ENCODE measurements at places on chromosomes 4 and X.

DNA sequence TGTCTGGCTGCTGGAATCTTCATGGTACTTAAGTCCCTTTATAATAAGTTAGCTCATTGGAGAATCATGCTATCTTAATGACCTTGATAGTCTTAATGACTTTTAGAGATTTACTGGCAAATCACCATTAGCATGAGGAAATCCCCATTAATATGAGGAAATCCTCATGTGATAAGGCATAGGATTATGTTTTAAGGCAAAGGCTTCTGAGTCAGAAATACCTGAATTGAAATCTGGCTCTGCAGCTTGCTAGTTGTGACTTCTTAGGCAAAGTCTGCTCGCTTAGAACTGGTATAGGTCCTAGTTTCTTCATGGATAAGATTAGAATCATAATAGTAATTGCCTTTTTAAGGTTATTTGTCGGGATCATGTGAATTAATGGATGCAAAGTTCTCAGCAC lies 190.2 kb upstream of the BANK1 start:
- DNase-seq: no peak

- no peak for DNase-seq
Observed at GRCh38 chr4:3348621-3349020, 55.8 kb downstream of the RGS12 start.

DNA sequence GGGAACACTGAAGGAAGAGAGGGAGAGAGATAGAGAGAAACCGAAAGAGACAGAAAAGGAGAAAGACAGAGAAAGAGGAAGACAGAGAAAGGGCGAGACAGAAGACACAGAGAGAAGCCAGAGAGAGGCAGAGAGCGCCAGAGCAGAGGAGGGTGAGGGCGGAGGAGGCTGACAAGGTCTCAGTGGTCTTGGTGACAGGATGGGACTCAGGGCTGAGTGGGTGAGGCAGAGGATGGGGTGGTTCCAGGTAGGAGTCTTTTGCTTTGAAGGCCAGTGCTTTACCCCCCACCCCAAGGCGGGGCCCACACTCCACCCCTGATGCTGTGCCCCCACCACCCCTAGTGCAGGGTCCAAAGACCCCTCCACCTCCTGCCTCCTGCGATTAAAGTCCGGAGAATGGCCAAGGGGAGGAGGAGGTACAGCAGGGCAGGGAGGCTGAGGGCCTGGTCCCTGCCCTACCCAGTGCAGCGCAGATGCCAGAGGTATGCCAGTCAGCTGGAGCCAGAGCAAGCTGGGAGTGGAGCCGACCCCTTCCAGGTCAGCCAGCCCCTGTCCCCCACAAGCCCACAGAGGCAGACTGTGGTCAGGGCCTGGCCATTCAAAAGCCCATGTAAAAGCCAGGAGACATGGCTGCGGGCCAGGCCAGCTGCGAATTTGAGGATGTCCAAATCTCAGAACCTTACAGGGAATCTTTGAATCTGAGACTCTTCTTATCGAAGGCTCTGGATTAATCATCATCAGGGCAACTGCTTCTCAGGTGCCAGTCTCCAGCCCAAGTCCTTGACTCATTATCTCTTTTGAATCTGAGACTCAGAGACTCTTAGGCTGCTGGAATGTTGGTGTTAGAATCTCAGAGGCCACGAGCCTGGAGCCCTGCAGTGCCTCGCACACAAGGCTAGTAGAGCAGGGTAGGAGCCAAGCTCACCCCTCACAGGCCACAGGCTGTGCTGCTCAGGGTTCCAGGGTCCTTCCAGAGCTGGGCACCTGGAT lies 758 bp downstream of the IQSEC2 start:
- DNase-seq: no peak

DNA sequence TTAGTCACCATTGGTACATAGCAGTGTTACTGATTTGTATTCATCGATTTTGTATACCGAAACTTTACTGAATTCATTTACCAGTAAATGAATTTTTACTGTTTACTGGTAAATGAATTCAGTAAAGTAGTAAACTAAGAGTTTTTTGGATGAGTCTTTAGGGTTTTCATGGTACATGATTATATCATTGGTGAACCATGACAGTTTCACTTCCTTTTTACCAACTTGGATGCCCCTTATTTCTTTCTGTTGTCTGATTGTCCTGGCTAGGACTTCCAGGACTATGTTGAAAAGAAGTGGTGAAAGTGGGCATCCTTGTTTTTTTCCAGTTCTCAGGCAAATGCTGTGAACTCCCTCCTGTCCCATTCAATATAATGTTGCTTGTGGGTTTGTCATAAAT lies 494.9 kb downstream of the GALNTL6 start:
- no peak for DNase-seq

DNA sequence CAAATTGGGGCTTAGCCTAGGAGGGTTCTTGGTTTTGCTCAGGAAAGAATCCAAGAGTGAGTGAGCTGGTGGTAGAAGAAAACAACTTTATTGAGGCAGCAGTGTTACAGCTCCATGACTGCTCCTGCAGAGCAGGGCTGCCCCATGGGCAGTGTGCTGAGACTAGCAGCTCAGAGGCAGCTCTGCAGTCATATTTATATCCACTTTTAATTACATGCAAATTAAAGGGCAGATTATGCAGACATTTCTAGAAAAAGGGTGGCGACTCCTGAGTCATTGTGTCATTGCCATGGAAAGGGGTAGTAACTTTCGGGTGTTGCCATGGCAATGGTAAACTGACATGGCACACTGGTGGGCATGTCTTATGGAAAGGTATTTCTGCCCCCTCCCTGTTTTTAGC lies 202.2 kb downstream of the CLCN4 start:
- no peak for DNase-seq

DNA sequence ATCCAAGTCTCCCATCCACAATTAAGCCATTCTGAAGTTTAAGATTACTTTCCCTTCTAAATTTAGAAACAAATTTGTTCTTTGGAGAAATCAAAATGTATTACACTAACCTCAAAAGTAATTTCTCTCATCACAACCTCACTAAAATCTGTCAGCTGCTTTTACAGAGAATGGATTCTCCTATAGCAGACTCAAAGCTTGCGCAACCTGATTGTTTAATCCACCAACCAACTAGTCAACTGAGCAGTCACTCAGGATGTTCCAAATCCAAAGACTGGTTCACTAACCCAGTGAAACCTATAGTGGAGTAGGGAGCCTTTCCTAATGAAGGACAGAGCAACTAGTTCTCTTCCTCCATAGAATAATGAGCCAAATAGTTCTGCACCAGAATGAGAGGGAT lies 44.3 kb downstream of the RCHY1 start:
- no peak for DNase-seq

DNA sequence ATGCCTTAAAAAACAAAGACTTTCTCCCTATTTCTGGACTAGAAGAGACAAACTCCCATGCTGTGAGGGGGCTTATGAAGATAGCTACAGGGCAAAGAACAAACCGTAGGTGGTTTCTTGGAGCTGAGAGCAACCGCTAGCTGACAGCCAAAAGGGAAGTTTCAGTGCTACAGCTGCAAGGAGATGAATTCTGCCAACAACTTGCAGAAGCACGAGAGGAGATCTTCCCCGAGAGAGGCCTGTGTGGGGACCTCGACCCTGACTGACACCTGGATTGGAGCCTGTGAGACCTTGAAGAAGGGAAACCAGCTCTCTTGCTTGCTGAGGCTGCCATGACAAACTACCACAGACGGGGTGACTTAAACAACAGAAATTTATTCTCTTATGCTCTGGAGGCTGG lies 183.8 kb upstream of the VCX3A start:
- no peak for DNase-seq

DNA sequence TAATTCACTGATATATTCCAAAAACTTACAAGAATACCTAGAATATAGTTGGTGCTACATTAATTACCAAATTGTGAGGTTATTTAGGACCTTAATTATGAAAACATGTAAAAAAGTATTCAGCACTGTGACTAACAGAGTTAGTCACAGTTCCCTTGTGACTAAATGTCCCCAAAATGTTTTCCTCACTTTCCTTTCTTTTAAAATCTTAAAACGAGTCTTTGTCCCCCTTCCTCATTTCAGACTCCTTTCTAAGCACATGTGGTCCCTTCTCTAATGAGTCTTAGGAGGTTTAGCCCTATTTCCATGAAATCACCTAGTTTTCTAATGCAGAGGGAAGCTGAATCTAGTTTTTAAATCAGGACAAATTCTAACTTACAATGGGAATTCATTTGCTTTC lies 175.0 kb downstream of the PPP3CA start:
- no peak for DNase-seq

DNA sequence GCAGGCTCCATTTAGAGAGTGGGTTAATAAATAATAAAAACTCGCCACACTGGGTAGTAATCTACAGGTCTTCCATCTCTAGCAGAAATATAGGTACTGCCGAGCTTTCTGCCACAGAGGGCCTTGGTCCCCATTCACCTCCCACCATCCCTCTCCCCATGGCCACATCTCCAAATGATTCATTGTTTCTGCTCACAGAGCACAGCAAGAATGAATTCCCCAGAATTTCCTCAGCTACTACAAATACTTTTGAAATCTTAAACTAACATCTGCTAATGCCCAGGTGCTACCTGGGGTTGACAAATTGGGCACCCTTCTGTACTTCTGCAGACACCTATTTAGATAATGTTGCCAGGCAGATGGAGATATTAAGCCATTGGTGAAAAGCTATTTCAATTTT lies 5.1 kb downstream of the PHEX start:
- DNase-seq: no peak

- no peak for DNase-seq
Observed at GRCh38 chr4:61556277-61556676, 356.2 kb downstream of the ADGRL3 start.

- no peak for DNase-seq
Observed at GRCh38 chr4:185227131-185227551, 17.7 kb downstream of the SNX25 start.

- no peak for DNase-seq
Observed at GRCh38 chr4:66516940-66517339, 846.7 kb upstream of the EPHA5 start.

- no peak for DNase-seq
Observed at GRCh38 chr4:120622601-120623000, 299.9 kb downstream of the PRDM5 start.

- no peak for DNase-seq
Observed at GRCh38 chrX:131741103-131741581, 197.3 kb downstream of the OR13H1 start.

GRCh38 chr4:127686658-127687057 lies 43.5 kb upstream of the SLC25A31 start:
- no peak for DNase-seq

GRCh38 chrX:73913580-73913979 lies 350.6 kb downstream of the CHIC1 start:
- no peak for DNase-seq

- no peak for DNase-seq
Observed at GRCh38 chr4:77154761-77155499, 2.1 kb upstream of the CCNG2 start.

GRCh38 chrX:121093011-121093410 lies 45.6 kb downstream of the GLUD2 start:
- DNase-seq: no peak

DNA sequence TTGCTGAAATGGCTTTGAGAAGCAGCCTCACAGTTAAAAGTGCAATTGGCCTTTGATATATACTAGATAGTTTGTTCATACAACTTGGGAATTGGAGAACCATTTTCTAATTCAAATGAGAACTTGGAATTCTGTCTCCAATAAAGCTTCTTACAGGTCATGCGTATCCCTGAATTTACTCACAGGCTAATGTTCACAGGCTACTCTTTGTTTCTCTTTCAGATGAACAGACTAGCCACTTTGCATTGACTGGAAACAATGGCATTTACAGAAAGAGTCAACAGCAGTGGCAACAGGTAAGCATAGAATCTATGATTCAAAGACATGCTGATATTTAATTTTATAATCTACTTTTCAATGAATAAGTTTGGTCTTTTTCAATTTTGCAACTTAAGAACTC lies 13.5 kb downstream of the AFF1 start:
- DNase-seq: no peak

GRCh38 chr4:159105761-159106243 lies 2.9 kb downstream of the RAPGEF2 start:
- DNase-seq: no peak

GRCh38 chr4:128840711-128841318 lies 31.3 kb downstream of the JADE1 start:
- DNase-seq: no peak

GRCh38 chr4:66204534-66205247 lies 534.4 kb upstream of the EPHA5 start:
- DNase-seq: no peak

- DNase-seq: no peak
Observed at GRCh38 chrX:76520273-76521054, 93.0 kb downstream of the MAGEE1 start.

- no peak for DNase-seq
Observed at GRCh38 chr4:159498446-159499115, 395.7 kb downstream of the RAPGEF2 start.

- no peak for DNase-seq
Observed at GRCh38 chrX:128676651-128677050, 624.4 kb upstream of the ACTRT1 start.

GRCh38 chr4:38315286-38315685 lies 348.7 kb upstream of the KLF3 start:
- no peak for DNase-seq

- no peak for DNase-seq
Observed at GRCh38 chrX:105063743-105064142, 156.8 kb downstream of the TEX13A start.

GRCh38 chrX:39384996-39385395 lies 583.7 kb downstream of the MID1IP1 start:
- no peak for DNase-seq

DNA sequence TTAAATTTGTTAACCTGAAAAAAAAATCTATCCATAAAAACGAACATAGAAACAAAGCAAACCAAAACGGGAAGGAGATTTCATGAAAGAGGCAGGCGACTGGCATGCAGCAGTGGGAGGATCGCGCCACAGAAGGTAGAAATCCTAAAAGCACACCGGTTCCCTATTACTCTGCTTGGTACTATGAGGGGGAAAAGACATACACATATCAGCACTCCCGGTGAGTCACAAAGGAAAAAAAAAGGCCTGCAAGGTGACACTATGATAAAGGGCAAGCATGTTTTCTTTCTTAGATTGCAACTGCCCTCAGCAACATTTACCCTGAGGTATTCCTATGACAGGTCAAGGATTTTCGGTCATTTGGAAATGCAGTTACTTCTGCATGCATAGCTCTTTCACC lies 60.6 kb upstream of the NAP1L5 start:
- no peak for DNase-seq

DNA sequence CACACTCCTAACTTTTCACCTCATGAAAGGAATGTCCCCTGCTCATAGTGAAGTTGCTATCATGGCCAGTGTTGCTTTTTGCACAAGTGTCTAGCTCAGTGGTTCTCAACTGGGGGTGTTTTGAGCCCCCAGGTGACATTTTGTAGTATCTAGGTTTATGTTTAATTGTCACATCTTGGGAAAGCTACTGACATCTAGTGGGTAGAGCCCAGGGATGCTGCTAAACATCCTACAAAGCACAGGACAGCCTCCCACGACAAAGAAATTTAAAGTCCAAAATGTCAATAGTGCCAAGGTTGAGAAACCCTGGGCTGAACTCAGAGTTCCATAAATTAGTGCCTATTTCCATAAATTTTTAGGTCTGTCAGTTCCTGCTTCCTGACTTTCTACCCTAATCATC lies 70.7 kb upstream of the HCCS start:
- DNase-seq: no peak
